ENCODE measurements at places on chromosomes 5 and 9. TPM values are rescaled to one million over a fixed set of nuclear protein-coding genes. Genes with fewer than 3 reads are reported as not detected.

Gene ABCA1
- 231 TPM for total RNA-seq

Gene TMEM215
- not detected for total RNA-seq

GRCh38 chr5:96112123-96112670, 150.5 kb upstream of the ELL2 start:
- H3K4me3 ChIP-seq, result no peak overlapping the region
- DNase-seq, result no peak
- no peaks in the 10 kb centered on the region for H3K27me3 ChIP-seq
- H3K4me1 ChIP-seq, result no peaks in the 10 kb centered on the region
- no peak overlapping the region for H3K27ac ChIP-seq
- H3K36me3 ChIP-seq, result no peaks in the 10 kb centered on the region

DNA sequence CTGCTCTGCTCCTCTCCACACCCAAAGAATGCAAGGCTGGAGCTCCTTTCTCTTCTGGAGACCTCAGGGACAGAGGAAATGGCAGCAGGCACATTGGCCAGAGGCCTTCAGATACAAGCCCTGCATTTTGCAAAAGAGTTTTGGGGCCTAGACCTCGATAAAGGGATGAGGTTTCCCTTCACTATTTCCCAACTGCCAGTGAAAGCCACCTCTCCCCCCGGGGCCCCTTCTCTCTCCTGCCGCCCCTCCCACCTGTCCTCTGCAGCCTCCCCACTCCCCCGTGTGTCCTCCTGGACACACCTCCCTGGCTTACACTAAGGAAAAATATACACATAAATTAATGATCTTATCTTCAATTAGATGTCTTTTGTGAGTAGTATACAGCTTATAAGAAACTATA, 21.3 kb upstream of the LMNB1 start:
- H3K4me3 ChIP-seq, result no peak overlapping the region
- no peaks in the 10 kb centered on the region for H3K4me1 ChIP-seq
- H3K27me3 ChIP-seq, result no peaks in the 10 kb centered on the region

DNA sequence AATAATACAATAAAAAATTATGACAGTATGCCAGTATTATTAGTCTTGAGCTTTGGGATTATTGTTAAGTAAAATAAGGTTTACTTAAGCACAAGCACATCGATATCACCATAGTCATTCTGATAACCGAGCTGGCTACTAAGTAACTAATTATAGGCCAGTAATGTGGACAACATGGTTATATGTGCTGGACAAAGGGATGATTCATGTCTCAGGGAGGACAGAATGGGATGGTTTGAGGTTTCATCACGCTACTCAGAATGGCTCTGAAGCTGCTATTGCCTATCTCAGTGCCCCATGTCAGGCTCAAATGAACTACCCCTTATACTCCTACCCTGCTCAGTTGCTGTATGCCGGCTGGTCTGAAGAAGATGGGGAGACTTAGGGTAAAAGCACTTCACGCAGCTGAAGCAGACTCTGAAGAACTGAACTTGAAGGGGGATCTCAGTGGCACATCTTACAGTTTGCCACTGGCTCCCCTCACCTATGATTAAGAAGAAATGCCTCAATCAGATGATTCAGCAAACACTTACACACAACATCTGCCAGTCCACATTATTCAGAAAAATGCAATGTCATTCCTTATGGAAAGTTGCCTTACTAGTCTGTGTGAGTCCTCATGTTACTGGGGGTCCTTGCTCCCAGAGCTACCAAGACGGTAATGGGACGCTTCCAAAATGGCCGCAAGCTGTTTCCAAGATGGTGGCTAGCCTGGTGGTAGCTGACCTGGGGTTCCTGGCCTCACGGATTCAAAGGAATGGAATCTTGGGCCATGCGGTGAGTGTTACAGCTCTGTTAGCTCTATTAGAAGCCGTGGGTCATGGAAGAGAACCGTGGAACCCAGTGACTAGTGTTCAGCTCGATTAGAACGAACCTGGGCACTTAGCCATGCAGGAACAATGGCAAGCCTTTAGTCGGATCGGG, 1098.6 kb downstream of the TAF11L14 start:
- H3K27me3 ChIP-seq, result no peaks in the 10 kb centered on the region
- DNase-seq, result no peak
- H3K36me3 ChIP-seq, result no peaks in the 10 kb centered on the region
- no peak overlapping the region for H3K27ac ChIP-seq
